ENCODE measurements at places on chromosomes 7 and 10.
A peak's percentile ranks its signal among the peaks of the same experiment; 100 is the strongest.

DNA sequence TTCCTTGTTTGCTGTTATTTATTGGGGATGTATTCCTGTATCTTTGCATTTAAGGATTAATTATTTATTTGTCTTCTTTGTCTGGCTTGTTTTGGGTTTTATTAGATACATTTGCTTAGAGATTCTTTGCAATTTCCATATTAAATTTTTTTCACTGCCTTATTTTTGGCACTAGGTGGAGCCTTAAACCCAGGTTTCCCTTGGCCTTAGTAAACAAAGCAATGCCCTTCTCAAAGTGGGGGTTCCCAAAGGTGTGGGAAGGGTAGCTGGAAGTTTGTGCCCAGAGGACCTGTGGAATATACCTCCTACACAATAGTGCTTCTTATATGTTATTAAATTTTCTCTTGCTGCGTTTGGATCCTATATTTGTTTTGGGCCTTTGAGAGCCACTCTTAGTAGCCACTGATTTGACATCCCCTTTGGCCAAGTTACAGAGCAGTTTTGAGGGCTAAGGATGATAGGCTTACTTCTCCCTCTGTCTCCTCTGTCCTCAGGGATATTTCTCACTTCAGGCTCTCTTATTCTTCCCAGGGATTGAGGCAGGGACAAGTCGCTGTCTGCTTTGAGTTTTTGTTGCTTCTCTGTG, 162.3 kb downstream of the ITGB1 start:
- DNase-seq: peak; percentile 13

- no peak for DNase-seq
Measured at GRCh38 chr7:97512441-97513207, 219.3 kb upstream of the TAC1 start.

DNA sequence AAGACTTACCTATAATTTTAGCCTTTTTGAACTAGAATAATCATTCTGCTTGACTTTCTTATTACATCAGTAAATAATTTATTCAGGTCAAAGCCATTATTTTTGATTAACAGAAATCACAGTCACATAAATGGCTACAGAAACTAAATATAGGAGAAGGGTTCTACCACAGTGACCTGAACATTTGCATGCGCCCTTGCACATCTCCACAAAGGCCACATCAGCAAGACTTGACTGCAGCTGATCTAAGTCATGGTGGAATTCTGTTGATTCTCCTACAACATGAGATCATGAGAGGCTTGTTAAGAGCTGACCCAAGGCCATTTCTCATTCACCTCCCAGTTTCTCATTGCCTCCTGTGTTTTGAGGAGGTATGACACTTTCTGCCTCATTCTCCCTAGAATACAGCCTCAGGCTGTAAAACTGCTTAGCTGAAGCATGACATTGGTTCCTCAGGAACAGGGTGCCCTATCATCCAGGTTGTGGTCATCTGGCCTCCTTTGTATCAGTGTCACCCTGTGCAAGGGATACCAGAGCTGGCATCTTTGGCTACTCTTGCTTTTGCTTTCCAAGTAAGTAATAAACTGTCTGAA, 6.7 kb upstream of the IMMP2L start:
- DNase-seq: no peak

DNA sequence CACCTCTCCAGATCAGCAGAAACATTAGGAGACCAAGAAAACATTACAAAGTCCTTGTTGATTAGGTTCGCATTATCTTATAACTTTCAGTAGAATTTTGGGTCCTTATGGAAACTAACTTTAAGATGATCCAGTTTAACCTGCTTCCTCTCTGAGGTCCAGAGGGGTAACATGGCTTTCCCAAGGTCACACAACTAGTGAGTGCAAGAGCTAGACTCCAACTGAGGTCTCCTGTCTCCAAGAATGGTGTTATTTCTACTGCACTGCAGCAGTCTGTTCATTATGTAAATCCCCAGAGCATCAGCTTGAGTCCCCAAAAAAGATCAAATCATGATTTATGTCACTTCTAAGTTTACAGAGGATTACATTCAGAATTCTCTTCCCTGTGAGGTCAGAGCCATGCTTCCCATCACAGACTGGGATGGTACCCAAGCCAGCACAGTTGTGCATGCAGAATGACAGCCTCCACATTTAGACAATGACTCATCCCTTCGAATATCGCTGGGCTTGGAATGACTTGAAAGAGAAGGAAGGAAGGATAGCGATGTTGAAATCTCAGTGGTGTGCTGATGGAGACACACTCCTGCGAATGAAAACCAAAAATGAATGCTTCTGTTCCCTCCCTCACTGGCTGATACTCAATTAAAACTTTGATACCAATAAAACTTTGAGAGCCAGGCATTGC, 163.1 kb upstream of the PLXNA4 start:
- DNase-seq: peak; percentile 93

DNA sequence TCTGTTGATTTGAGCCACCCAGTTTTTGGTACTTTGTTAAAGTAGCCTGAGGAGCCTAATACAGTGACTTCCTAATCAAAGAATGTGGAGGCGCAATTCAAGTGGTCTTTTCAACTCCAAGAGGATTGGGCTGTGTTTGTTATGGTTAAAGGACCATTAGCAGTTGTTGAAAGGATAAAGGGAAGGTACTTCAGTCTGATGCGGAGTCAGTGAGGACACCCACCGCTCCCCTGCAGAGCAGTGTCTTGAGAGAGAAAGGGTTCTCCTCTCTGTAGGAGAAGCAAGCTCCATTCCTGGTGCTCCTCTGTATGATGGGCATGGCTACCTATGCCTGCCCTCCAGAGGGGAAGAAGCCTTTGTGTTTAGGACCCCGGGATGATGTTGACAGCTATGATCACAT, 590.6 kb upstream of the C7orf33 start:
- DNase-seq: no peak

- DNase-seq: no peak
Measured at GRCh38 chr10:86653379-86653778, 968 bp upstream of the OPN4 start.

GRCh38 chr7:1691096-1691495, 21.0 kb downstream of the ELFN1 start:
- DNase-seq: no peak

DNA sequence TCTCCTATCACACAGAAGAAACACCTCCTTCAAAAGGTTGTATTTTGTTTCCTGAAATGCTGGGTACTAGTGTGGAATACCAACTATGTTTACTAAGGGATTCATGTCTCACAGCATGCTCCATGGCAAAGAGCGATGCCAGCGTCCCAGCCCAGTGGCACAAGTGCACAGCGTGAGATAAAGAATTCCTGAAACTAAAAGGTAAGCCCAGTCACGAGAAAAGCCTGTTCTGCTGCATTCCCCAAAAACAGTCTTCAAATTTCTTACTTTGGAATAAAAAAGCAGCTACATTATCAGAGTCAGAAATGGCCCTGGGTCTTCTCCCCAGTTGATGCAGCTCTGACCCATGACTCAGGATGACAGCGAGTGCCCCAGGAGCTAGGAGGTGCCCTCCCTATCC, 53.1 kb upstream of the DDC start:
- no peak for DNase-seq

GRCh38 chr7:40717242-40717641, 582.4 kb downstream of the SUGCT start:
- peak; percentile 92 for DNase-seq

DNA sequence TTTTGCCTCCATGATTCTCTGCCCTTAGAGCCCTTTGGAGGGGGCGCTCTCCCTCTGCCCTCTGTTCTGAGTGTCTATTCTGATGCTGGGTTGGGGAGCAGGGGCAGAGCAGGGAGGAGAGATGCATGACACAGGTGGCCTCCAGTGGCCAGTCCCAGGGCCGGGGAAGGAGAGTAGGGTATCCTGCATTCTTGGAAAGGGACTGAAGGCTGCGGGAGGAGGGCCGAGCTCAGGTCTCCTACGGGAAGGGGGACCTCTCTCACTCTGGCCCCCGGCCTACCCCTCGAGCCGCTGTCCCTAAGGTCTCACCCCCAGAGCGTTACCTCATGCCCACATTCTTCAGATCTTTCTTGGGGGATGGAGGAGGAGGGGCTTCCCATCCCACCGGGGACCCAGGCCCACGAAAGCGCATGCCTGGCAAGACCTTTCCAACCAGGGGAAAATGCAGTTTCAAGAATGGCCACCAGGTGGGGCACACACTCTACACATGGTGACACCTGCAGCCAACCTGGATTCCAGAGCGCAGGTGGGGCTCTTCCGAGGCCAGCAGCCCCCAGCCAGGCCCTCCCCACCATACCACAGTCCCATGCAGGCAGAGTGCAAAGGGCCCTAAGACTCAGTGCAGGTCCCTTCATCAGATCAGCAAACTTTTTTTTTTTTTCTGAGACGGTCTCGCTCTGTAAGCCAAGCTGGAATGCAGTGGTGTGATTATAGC, 86.4 kb downstream of the MYL10 start:
- peak; percentile 55 for DNase-seq

DNA sequence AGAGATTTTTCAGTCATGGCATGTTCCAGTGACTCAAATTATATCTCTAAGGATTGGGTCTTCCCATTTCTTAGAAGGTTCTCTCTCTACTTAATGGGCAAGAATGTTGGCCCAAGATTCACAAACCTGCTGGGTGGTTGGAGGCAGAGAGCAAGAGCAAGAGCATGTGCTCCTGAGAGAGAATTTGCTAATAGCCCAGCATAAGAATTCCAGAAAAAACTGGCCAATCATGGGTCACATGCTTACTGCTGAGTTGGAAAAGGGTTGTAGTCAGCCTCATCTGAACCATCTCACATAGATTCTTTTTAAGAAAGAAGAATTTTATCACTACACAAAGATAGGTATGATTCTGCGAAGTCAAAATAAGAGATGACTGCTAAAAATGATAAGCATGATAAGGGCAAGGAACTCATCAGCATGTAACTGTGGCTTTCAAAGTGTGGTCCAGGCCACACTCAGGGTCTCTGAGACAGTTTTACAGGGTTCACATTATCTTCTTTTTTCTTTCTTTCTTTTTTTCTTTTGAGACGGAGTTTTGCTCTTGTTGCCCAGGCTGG, 8.2 kb upstream of the VCL start:
- DNase-seq: no peak

- no peak for DNase-seq
Measured at GRCh38 chr10:119135513-119135881, 30.0 kb downstream of the SFXN4 start.

GRCh38 chr7:47574482-47575329, 7.2 kb downstream of the TNS3 start:
- DNase-seq: no peak

DNA sequence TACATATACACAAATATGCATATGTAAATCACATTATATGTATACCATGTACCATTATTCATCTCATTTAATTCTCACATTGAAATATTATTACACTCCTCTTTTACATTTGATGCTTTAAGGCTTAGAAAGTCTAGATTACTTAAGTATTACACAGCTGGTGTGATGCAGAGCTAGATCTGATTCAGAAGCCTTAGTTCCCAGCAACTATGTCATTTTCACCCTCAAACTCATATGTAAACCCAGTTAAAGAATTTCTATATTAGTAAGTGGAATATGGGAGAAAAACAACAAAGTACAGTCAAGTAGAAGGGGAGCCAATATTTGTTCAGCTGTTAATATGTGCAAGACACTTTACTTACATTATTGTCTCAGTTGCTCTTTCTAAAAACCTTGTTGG, 74.3 kb upstream of the CSTF2T start:
- no peak for DNase-seq

DNA sequence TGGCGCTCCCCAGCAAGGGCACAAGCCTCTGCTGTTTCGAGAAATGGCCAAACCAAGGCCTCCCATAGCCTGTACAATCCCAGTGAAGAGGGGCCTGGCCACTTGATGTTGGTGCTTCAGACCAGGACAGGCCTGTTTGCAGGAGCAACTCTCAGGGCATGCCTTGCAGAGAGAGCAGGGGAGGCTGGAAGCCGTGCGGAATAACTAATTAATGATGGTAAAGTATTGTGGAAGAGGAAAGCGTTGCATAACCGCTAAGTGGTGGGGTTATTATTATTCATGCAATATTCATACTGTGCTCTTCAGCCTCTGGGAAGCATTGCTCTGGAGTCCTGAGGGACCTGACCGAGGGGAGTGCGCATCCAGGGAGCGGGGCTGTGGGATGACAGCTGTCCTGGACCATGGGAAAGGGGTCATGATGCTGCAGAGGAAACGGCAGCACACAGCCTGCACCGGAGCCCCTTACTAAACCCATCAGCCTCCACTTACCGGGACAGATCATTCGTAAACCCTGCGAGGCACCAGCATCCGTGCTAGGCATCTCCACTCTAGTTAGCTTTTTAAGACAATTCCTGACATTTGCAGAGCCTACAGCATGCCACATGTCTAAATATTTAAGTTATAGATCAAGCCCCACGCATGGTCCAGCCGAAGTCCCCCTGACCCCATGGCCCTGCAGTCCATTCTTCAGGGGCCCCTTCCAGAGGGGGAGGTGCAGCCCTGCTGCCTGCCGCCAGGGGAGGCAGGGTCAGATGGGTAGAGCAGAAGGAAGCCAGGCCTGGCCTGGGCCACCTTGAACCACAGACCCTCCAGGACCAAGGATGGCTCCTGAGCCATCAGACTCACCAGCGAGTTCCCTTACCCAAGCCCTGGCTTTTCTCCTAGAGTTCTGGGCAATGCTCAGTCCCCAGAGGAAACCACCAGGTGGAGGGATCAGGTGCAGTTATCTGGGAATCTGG, 11.6 kb downstream of the TMEM273 start:
- no peak for DNase-seq

- no peak for DNase-seq
Measured at GRCh38 chr10:61016630-61017029, 72.6 kb upstream of the RHOBTB1 start.

DNA sequence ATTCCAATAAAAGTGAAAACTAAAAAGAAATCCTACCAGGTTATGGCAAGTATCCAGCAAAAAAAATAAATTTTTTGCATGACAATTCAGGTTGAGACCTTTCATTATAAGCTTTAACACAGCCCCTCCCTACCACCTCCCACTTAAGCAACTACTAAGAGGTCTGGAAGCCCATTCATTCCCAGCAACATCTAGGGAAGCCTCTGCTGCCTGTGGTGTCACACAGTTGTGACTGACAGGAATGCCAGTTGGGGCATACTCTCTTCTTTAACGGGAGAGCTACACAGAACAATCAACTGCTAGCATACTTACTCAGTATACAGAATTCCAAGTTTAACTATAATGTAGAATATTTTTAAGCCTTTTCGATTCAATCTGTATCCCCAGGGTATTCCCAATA, 27.8 kb downstream of the ABI1 start:
- no peak for DNase-seq

All from M059J (cell line).